ENCODE measurements at places on chromosomes 6 and 20.

DNA sequence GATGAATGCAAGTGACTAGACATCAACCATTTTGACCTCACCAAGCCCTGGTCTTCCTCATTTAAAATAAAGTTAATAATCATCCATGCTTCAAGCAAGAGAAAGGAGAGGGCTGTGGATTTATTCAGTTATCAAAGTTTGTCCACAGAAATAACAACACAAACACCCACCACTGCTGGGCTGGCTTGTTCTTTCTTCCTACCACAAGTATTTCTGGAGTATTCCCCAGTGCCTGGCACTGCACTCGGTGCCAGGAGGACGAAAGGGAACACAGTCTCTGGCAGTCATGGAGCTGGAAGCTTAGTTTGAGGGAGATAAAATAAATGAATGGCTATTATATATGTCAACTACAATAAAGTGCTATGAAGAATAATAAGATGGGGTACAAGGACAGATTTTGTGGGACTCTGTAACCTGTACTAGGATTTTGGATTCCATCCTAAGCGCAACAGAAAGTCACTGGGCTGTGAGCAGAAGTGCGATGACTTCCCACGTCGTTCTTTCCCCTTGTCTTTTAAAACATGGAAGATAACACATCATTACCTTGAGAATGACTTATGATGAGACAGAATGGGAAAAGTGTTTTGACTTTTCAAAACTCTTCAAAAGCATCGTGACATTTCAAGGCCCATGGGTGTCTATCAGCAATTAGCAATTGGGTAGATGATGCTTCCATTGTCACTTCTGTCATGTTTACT lies 74.5 kb upstream of the TRAF3IP2 start:
- DNase-seq = no peak

DNA sequence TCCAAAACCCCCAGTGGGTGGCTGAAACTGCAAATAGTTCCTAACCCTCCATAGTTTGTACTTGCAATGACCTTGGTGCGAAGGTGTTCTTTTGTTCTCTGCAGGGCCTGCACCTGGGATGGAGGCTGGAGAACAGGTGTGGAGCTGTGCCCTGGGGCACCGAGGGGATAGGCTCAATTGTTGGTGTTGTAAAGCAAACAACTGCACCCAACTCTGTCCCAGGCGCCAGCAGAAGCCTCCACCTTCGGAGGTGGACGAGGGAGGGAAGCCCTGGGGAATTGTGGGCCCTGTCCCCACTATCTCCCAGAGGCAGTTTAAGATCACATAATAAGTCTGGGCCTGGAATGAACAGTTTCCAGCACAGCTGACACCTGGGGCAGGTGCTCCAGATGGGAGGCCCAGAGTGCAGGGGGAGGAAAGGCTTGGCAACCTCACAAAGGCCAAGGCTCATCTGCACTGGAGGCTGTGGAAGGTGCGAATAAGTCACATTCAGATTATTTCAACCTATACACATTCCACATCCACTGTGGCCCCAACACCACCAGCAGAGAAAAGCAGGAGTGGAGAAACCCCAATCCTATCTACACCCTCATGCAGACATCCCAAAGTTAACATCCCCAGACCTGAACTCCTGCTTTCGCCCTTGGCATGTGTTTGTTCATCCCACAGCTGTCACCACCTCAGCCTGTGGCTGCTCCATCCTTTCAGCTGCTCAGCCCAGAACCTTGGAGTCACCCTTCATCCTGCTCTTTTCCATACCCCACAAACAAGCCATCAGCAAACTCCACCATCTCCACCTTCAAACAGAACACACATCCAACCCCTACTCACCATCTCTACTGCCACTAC lies 12.3 kb upstream of the CBFA2T2 start:
- no peak for DNase-seq

DNA sequence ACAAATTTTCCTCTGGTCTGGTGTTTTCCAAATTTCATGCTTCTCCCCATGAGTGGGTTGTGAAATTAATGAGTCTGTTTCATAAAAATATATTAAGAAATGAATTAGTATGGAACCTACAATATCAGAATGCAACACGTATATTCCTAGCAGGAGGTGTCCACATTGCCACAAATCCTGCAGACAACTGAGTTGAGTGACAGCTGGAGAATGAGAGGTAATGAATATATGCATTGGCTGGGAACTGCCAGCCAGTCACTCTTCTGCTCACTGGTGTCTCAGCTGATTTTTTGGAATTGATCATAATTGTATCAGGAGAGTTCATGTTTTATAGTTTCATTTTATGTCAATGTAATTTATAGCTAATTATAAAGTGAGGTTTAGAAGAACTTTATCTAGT lies 6.3 kb upstream of the ARFGEF3 start:
- DNase-seq = no peak

DNA sequence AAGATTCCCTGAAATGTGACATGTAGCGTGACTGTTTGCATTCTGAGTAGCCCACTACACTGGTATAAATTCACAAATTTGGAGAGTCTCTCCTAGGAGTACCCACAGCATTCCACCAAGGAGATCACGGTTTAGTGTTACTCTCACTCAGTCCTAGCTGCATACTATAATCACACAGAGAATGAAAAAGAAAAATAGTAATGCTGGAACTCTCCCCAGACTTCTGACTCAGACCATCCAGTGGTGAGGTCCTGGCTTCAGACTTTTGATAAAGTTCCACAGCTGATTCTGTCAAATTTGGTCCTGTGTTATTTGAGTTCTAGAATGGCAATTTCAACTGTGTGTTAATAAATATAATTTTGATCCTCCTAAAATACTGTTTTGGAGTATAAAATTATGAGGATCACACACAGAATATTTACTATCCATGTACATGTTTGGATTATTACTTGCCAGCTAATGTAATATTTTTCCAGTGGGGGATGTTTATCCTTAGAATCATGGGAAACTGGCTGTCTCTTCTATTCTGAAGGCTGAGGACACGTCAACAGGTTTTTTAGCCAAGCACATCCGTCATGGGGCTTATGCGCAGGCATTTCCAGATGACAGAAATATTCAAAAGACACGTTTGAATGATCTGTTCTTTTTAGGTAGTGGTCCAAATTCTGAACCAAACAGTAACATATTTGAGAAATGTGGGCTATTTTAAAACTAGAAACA lies 5.1 kb upstream of the KIAA0408 start:
- no peak for DNase-seq

GRCh38 chr6:92826633-92827032 lies 592.7 kb downstream of the EPHA7 start:
- no peak for DNase-seq

DNA sequence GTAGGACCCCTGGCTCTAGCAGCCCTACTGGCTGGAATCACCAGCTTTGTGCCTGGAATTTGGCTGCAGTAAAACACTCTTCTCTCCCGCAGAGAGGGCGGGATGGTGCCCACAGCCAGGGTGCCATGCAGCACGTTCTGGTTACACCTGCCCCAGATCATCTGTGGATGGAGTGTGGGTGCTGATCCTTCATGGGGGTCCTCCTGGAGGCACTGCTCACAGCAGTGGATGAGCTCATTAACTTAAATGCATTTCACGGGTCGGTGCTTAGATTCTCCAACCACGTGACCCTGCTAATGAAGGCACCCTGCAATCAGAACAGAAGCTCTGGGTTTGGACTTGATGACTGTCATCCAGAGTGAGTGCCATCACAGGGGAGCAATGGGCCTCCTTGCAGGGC lies 138.6 kb upstream of the AFDN start:
- no peak for DNase-seq

DNA sequence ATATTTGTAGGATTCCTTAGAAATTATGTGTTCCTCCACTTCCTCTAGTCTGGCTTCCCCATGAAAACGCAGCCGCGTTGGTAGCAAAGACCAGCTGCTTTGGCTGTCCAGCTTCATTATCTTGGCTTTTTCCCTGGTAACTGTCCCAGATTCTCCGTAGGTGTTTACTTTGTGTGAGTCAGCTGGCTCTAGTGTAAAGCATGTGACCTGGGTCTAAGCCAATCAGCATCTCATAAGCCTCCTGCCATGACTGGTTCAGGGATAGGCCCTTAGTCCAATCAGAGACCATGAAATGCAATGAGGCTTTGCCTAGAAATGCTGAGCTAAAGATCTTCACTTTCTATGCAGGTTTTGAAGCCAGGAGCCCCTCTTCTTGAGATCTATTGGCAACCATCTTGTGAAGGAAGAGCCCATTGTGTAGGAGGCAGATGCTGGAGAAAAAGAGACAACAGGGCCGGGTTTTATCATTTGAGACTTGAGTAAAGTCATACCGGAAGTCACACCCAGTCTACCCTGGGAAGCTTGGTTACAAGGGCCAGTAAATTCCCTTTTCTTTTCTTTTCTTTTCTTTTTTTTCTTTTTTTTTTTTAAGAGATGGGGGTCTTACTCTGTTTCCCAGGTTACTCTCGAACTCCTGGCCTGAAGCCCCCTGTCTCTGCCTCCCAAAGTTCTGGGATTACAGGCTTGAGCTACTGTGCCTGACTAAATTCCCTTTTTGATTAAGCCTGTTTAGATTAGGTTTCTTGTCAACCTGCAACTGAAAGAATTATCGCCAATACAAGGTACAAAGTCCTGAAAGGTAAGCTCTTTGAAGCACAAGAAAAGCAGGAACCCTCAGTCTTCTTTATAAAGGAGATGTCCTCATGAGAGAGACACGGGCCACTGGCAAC lies 256.5 kb upstream of the RREB1 start:
- DNase-seq = no peak

DNA sequence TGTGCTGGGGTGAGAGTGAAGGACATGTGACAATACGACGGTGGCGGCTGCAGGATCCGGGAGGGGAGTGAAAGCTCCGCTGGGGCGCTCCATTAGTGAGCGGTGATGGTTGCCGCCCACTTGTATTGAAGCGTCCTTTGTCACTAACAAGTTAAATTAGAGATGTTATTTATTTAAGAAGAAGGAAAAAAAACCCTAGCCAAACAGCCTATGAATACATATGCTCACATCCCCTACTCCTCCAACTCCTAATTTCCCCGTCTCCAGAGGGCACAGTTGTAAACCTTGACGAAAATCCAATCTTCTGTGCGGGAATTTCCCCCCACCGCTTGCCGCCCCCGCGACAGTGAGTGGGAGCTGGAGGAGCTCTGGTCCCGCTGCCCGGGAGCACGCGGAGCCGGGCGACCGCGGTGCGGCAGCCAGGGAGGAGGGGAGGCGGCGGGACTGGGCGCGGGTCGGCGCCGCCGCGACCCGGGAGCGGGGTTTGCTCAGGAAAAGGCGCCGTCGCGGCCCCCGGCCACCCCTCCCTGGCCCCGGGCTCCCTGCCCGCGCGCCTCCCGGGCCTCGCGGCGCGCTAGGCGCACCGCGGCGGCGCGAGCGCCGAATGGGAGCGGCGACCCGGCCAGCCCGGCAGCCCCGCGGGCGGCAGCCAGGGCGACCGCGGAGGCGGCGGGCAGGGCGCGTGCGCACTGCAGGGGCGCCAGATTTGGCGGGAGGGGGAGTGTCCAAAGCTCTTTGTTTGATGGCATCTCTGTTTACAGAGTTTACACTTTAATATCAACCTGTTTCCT lies at the start of gene MYB:
MYB (plus strand) TSS at position 767 of the 791 bp plus-strand sequence. CDS start 206 bp downstream, outside the sequence.
- DNase-seq = peak; percentile 49

DNA sequence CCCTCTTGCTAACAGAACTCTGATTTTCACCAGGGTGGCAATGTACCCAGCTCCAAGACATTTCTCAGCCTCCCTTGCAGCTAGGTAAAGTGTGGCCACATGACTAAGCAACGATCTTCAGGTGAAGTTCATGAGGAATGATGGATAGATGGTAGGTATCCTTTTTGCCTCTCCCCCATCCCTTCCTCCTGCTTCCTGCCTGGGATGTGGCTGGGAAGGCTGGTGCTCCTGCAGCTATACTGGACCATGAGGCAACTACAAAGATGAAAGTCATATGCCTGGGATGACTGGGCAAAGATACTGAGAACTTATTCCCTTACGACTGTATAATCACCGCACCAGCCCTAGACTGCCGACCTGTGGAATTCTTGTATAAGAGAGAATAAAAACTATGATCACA lies 13.4 kb downstream of the ZNF335 start:
- no peak for DNase-seq

DNA sequence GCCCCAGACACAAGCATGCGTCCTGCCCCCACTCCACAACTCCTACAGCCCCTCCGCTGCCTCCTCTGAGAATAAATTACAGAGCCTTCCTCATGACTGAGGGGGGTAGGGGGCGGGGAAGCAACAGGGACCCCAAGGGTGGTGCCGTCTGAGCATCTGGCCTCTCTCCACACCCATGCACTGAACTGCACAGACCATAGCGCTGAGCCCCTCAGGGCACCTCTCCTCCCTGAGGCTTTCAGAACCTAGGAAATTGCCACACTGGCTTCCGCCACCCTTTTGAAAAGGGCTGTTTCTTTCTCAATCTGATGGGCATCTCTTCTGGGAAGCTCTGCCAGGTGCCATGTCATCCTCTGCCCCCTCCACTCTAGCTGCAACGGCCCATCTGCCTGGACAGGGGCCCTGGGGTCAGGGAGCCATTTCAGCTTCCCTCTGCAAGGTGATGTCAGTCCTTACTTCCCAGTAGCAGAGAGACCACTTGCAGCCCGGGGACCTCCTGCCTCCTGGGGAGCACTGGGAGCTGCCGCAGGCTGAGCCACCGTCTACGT lies 2.5 kb downstream of the CST7 start:
- DNase-seq = no peak

DNA sequence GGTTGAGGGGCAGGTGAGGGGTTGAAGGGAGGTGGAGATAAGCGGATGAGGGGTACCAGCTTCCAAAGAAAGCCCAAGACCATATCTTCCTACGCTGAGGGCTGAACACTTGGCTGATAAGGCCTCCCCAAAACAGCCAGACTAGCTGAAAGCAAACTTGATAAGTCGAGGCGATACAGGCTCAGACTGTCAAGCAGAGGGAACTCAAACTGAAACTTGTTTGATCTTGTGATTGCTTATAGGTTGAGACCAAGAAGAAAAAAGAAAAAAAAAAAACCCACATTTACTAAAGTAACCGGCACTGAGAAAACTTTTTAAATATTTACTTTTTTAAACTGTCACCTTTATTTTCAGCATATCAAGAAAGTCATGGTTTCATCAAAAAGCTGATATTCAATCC lies 73.6 kb downstream of the TRERF1 start:
- DNase-seq = no peak

DNA sequence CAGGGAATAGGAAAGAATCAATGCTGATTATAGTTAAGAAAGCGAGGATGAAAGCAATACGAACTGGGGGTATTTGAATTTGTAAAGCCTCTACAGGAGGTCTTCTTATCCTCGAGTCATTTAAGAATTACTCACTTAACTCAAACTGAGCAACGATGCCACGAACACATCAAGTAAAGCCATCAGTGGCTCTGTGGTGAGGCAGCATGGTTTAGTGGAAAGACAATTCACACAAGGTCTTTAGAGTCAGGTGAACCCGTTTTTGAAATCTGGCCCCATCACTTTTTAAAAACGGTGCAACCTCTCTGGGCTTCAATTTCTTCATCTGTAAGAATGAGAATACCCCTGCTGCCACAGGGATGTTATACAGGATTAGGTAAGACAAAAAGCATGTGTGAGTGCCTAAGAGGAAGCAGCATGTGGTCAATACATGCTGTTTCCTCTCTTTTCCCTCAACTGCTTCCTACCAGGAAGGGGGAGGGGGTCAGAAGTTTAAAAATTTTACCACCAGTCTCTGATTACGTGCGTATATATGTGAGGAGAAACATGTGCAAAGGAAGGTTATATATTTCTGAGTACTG lies 162.0 kb downstream of the BTBD9 start:
- DNase-seq = no peak

GRCh38 chr20:50085481-50086365 lies 27.2 kb downstream of the UBE2V1 start:
- DNase-seq = no peak

Measured in activated CD4-positive, alpha-beta T cell treated with anti-CD3 and anti-CD28 coated beads, Interleukin-2, amount 50 U/mL, for 24 hours (primary cell).